ENCODE measurements at places on chromosomes 4 and X.

DNA sequence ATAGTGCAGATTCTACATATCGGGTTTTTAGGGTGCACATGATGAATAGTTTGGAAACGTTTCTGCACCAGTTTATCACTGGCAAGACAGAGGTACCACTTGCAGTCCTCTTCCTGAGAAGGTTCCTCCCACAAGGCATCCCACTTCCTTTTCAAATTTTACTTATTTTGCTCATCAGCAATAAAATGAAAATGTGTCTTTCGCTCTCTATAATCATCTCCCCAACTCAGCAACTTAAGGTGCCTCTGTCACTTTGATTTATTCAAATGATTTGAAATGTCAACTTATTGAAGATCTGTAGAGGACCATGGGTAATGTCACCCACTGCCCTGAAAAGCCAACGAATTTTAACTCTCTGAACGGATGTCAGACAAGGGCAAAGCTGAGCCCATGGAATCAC is 53.2 kb downstream of the VGLL1 start:
- no peak for DNase-seq

DNA sequence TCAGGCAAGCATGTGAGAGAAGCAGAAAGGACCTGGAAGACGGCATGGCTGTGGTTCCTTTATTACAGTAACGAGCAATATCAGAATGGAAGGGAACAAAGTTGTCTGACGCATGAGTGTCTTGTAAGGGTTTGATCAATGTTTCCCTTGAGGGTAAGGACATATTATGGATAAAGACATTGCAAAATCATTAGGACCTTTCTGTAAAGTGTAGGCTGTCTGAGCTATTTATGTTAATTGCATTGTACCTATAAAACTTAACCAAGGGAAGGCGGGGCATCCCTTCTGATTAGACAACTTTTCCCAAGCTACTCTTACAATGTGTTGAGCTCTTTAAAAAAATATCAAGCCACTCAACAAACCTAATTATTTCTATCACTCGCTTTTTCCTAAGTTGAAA is 112.2 kb upstream of the JADE1 start:
- DNase-seq: no peak

DNA sequence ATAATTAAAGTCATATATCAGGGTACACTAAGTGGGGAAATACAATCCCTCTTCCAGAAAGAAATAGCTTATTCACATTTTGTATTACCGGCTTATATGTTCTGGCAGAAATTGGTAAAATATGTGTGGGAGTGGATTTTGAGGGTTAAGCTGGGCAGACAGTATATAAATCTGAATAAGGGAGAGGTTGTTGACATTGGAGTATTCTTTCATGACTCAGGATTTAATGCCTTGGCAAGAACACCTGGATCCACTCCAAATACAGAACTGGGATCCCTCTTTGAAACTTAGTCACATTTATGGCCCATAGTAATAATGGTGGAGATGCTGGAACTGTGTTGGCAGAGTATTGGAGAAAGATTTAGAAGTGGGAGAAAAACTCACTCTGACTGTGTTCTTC is 54.3 kb upstream of the TET2 start:
- no peak for DNase-seq

- DNase-seq: peak; percentile 60
Observed at GRCh38 chr4:110059556-110060191, 138.7 kb downstream of the ELOVL6 start.

GRCh38 chrX:10992110-10992509 is 119.0 kb upstream of the HCCS start:
- no peak for DNase-seq

DNA sequence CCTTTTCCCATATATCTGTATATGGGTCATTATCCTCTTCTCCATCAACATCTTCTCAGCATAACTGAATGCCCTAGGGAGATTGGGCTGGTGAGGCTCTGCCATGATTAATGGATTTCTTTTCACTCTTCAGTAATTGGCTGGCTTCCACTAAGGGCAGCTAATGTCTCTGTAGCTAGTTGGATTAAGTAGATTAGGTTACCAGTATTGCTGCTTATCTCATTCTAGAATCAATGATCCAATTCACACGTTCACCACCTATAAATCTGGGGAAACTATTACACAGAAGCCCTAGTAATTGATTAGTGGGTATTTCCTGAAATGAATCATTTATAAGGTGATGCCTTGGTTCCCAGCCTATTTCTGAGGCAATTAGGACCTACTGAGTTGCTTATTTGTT is 94.8 kb downstream of the KDR start:
- no peak for DNase-seq

DNA sequence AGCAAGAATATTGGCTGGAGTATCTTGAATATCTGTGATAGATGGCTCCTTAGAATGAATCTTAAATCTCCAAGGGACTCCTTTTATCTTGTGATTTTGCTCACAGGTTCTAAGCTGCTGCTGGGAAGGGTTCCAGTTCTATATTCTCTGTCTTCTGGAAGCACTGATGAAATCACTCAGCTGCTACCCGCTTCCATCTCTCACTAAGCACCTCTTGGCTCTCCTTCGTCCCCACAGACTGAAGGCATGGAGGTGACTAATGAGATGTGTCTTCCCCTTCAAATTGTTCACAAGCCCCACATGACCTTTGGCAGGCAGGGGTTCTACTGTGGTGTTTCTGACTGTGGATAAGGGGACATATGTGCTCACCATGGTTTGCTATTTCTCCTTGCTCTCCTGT is 75.9 kb downstream of the C4orf51 start:
- no peak for DNase-seq

DNA sequence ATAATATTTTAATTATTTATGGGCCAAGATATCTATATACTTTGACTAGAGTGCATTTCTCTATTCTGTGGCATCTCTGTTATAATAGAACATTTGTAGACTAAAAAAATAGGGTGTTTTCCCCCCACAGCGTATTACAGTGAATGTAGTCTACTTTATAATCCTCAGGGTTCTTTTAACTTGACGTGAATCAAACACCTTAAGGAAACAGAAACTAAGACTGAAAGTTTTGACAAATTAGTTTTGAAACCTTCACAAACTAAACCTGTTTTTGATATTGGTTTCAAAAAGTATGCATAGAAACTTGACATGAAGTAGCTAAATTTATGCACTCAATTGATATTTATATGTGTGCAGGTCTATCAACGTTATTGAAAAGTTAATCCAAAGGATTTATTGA is 1963.1 kb upstream of the TENM3 start:
- no peak for DNase-seq

DNA sequence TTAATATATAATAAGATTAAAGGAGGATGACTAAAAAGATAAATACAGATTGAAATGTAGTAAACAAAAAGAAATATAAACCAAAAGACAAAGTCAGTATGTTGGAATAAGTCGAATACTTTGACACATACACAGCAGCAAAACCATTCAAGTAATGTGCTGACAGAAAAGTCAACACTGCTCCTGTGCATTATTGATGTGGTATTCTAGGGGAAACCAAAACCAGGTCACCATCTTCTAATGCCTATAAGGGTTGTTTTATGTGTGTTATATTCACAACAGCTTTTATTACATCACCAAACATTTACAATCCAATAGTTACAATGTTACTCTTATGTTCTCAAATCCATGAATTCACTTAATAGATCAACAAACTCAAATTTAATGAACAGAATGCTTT is 111.8 kb upstream of the DKK2 start:
- DNase-seq: no peak

GRCh38 chr4:130143656-130144055 is 1047.7 kb downstream of the C4orf33 start:
- no peak for DNase-seq

GRCh38 chr4:7273738-7274297 is 81.5 kb downstream of the SORCS2 start:
- no peak for DNase-seq

All from suppressor macrophage treated with lipopolysaccharide for 4 hours (primary cell).